Muscle of back (tissue), 13 donors: ENCODE measurements at places on chromosomes 11 and 22. TPM values are rescaled to one million over a fixed set of nuclear protein-coding genes. Genes with fewer than 3 reads are reported as not detected.

Gene KCTD14
- polyA plus RNA-seq = 1.8 TPM

DNA sequence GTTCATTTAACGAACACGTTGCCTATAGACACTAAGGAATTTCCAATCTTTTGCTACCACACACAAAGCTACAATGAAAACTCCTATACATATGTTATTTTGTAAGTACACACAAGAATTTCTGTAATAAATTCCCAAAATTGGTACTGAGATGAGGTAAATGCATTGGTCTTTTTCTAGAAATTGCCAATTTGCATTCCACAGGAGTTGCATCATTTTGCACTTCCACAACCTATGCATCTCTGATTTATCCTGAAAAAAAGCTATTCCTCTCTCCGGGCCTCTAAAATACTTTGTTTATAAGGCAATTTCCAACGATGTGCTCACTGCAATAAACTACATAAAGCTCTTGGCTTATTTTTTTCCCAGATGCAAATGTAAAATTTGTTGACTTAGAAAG lies 24.9 kb downstream of the IMMP1L start:
- DNase-seq = no peak

Gene FAM180B
- polyA plus RNA-seq = 4.1 TPM

DNA sequence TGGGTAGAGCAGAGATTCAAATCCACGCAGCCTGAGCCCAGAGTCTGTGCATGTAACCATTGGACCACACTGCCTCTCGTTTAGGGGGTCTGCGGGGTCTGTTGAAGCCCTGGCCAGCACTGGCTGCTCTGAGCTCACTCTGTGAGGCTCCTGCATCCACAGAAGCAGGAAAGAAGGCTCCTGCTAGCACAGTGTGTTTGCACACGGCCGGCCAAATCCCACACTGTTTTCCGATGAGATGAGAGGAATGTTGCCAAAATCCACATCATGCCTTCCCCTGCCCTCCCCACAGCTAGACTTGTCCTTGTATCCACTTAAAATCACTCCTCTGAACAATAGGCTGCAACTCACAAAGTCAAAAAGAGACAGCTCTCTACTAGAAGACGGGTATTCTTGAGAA lies 10.6 kb upstream of the SLC22A12 start:
- DNase-seq = peak; percentile 15

DNA sequence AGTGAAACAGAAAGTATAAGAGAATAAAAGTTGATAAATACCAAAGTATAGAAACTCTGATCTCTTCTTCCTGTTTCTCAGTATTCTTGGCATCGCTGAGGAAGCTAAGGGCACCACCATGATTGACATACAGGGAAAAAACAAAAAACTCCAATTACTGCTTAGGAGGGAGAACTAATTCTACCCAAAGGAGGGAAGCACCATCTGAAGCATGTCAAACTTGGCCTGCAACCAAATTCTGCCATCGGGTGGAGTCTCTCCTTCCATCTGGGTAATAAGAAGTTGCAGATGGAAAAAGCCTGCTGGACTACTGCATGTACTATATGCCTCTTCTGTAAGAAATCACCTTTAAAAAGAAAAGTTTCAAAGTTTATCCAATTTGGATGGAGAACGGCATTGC lies 30.5 kb upstream of the PPP2R1B start:
- no peak for DNase-seq

DNA sequence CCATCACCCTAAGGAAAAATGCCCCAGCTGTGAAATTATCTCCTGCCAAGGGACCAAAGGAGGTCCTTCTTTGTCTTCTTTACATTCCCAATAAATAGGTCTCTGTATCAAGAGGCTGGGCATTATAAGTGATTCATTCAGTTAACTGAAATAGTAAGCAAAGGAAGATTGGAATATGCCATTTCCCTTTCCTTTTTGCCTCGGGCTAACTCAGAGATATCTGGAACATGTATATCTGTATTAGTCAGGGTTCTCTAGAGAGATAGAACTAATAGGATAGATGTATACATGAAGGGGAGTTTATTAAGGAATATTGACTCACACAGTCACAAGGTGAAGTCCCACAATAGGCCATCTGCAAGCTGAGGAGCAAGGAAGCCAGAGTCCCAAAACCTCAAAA lies 15.3 kb upstream of the CWF19L2 start:
- DNase-seq = no peak

DNA sequence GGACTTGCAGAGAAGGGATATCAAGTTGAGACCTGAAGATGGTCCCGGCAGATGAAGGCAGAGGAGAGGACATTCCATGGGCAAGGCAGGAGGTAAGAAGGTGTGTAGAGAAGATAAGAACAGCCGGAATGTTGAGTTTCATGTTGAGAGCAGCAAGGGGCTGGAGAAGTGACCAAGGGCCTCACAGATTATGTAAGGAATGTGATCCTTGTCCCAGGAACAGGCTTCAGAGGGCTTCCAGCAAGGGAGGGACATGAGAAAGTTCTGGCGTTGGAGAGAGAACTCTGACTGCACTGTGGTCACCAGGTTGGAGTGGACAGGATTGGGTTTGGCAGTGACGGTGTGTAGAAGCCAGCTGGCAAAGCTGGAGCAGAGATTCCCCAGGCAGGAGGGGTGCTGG lies 27.6 kb upstream of the PPFIA1 start:
- no peak for DNase-seq

GRCh38 chr11:35323076-35323868 lies 96.1 kb downstream of the SLC1A2 start:
- DNase-seq = no peak

Gene APOC3
- not detected for polyA plus RNA-seq

GRCh38 chr11:122843281-122844141 lies 5.2 kb downstream of the CRTAM start:
- DNase-seq = no peak

DNA sequence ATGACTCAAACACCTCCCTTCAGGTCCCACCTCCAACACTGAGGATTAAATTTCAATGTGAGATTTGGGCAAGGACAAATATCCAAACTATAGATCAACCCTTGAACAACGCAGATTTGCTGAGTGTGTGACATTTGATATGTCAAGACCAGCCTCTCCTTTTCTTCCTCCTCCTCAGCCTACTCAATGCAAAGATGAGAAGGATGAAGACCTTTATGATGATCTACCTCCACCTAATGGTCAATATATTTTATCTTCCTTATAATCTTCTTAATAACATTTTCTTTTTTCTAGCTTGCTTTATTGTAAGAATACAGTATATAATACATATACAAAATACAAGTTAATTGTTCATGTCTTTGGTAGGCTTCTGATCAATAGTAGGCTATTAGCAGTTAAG lies 67.5 kb upstream of the MPPED2 start:
- DNase-seq = no peak

Gene NTM
- polyA plus RNA-seq = 28.4 TPM

GRCh38 chr11:3345736-3346135 lies 33.2 kb downstream of the ZNF195 start:
- no peak for DNase-seq

Gene CARNS1
- polyA plus RNA-seq = 60.0 TPM

- DNase-seq = no peak
These were observed 270.5 kb downstream of the TENM4 start for GRCh38 chr11:79170321-79170720.

- DNase-seq = no peak
These were observed 24.2 kb upstream of the TMEM123 start for GRCh38 chr11:102476812-102477211.

DNA sequence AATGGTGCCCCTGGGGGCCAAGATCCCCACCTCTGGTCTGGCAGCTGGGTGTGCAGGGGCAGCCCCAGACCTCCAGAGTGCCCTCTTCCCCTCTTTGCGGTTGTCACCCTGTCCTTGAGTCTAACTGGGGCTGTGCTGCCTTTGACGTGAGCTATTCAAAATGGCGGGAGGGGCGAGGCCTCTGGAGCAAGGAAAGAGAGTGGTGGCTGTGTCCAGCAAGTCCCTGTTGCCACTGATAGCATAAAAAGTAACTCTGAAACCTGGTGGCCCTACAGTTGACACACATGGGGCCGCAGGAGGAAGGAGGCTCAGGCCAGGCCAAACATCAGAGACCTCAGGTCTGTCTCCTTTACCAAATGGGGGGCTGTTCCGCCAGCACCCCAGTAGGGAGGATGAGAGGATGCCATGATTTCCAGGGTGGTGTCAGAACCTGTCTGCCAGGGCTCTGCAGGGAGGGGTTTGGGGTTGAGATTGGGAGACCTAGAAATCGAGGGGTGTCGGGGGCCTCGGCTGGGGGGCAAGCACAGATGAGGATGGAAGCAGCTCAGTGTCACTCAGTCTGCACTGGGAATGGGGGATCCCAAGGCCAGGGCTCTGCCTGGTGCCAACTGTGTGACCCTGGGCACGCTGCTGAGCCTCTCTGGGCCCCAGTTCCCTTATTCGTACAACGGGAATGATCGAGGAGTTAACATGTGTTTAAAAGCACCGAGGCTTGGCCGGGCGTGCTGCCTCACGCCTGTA lies 49.2 kb upstream of the KCNQ1OT1 start:
- no peak for DNase-seq

- no peak for DNase-seq
These were observed 12.0 kb downstream of the SCN3B start for GRCh38 chr11:123642435-123642834.

- DNase-seq = no peak
These were observed 1.1 kb upstream of the IRAG1 start for GRCh38 chr11:10694486-10695239.

- peak; percentile 79 for DNase-seq
These were observed 102.7 kb downstream of the COMMD9 start for GRCh38 chr11:36186340-36187175.

DNA sequence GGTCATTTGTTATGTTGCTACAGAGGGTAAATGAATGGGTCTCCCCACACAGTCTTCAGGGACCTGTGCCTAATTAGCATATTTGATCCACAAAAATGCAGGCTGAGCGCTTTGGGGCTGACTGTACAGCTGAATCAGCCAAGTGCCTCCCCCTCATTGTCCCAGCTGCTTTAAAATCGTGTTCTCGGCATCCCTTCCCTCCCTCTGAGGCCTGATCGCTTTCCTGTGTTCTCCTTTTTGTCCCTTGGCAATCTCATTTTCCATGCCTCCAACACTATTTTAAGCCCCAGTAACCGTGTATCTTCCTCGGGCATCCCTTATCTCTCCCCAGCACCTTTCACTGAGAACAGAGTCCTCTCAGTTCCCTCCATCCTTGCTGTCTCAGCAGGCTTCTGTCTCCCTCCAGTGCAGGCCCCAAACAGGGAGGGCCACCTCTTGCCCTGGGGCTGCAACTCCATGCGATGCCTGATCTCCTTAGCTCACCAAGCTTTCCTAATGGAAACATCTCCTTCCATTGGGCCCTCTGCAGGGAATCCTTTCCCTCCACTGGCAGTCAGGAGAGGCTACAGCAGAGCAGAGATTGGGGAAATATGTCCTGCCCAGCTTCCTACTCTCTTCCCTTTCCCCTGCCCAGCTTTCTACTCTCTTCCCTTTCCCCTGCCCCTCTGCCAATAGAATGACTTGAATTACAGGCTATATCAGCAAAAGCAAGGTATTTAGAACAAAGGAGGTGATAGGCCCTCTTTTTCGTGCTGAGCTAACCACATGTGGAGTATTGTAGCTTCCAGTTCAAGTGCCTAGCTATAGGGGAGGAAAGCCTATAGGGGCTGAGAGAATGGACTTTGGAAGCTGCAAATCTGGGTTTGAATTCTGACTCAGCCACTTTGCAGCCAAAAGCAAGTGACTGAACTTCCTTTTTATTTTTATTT lies 13.8 kb downstream of the UQCR10 start:
- peak; percentile 53 for DNase-seq

Gene KLHDC7B
- not detected for polyA plus RNA-seq

Gene CDHR5
- polyA plus RNA-seq = 1.4 TPM

DNA sequence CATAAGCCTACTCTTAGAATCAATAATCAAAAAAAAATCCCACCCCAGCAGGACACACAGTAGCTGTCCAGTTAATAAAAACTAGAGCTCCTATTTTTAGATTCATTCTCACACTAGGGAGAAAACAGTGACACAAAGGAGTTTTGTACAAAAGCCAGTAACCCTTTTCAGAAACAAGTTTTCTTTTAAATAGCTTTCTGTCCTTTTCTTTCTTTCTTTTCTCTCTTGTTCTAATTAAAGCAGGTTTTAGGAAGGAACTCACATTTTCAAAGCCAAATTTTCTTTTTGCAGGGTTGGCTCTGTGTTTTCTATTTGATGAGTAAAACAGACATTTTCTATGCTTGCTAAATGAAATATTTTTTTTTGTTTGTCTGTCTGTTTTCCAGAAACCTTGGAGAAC lies 1390.7 kb downstream of the FAM181B start:
- no peak for DNase-seq

GRCh38 chr11:35541621-35542375 lies 16.4 kb upstream of the PAMR1 start:
- peak; percentile 90 for DNase-seq

Gene C1QTNF5
- 15.2 TPM for polyA plus RNA-seq

Gene SELENOO
- 13.2 TPM for polyA plus RNA-seq

DNA sequence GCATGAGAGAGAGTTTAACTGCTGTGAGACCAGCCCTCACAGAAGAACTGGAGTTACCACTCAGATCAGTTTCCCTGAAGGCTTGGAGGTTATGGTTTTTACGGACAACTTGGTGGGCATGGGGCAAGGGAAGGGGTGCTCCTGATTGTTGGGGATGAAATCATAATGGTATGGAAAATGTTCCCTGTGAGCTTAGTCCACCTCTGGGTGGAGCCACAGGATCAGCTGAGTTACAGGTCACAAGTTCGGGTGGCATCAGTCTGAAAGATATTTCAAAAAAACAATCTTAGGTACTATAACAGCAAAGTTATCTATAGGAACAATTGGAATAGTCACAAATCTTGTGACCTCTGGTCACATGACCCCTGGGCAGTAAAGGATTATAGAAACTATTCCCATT lies 162.9 kb downstream of the DLG2 start:
- no peak for DNase-seq

Gene ATP6V1E1
- polyA plus RNA-seq = 81.8 TPM

GRCh38 chr11:118929501-118930093 lies 3.9 kb upstream of the BCL9L start:
- peak; percentile 94 for DNase-seq

DNA sequence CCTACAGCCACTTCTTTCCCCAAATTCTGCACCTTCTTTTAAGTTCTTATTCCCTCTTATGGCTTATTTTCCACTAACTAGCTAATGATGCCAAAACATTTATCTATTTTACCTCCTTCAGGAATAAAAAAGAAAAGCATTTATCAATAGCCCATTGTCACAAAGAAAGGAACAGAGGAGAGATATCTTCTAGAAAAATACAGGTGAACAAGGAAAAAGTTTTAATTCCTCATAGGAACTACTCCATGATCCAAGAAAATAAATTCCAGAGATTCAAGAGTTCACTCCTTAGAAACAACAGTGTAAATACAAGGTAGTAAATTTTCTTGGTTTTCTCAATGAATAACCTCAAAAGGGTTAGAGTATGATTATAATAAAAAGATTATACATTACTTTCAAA lies 52.6 kb upstream of the TOP3B start:
- no peak for DNase-seq

DNA sequence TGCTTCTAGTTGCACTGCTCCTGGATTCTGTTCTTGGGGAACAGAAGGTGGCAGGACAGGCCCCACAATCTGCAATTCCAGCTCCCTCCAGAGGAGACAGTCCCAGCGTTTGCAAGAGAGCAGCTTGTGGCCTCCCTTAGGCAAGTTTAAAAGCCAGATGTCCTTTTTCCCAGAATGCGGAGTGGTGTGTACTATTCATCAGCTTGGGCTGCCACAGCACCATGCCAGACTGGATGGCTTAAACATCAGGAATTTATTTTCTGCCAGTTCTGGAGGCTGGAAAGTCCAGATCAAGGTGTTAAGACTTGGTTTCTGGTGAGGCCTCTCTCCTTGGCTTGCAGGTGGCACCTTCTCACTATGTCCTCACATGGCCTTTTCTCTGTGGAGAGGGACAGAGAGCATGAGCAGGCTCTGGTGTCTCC lies 11.7 kb downstream of the MIAT start:
- DNase-seq = no peak

Gene C11orf87
- polyA plus RNA-seq = 0.46 TPM

GRCh38 chr22:44217346-44217745 lies 36.6 kb downstream of the PARVG start:
- no peak for DNase-seq
